ENCODE measurements at places on chromosomes 2 and 18.

DNA sequence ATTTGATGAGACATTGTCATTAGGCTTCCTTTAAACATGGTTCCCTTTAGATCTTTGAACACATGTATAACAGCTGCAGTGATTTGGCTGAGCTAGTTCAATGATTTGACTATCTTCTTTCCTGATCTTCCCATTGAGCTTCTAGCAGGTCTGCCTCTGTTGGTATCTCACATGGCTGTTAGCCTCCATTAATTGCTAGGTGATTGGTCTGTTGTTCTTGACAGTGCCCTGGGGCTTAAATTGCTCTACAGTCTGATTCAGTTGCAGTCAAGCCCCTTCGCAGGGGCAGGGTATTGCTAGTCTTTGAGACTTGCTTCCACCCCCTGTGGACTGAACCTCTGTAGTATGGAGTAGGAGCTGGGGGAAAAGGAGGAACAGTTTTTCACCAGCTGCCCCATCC lies 24.1 kb downstream of the SKA1 start:
- H3K27me3 ChIP-seq, result peaks cover 44% of the 10 kb centered on the region
- H3K4me1 ChIP-seq, result peaks cover 7% of the 10 kb centered on the region
- H3K27ac ChIP-seq, result no peak overlapping the region
- peaks cover 4% of the 10 kb centered on the region for H3K36me3 ChIP-seq

DNA sequence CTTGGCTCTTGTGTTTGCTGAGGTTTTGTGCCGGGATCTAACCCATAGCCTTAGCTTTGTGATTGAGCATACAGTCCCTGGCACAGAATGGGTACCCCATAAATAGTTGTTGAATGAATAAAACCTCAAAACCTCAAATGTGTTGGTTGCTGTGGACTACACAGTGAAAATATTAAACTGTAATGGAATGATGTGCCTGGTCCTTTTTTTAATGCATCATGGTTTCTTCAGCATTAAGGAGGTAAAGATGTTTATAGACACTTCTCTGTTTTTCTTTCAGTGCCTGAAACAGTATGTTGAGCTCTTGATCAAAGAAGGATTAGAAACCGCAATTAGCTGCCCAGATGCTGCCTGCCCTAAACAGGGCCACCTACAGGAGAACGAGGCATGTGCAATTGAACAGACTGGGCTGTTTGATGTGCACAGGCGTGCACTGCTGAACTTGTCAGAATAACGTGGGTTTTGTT lies 97.0 kb downstream of the RNF144A start:
- peaks cover 9% of the 10 kb centered on the region for H3K36me3 ChIP-seq
- H3K4me3 ChIP-seq, result no peak overlapping the region

DNA sequence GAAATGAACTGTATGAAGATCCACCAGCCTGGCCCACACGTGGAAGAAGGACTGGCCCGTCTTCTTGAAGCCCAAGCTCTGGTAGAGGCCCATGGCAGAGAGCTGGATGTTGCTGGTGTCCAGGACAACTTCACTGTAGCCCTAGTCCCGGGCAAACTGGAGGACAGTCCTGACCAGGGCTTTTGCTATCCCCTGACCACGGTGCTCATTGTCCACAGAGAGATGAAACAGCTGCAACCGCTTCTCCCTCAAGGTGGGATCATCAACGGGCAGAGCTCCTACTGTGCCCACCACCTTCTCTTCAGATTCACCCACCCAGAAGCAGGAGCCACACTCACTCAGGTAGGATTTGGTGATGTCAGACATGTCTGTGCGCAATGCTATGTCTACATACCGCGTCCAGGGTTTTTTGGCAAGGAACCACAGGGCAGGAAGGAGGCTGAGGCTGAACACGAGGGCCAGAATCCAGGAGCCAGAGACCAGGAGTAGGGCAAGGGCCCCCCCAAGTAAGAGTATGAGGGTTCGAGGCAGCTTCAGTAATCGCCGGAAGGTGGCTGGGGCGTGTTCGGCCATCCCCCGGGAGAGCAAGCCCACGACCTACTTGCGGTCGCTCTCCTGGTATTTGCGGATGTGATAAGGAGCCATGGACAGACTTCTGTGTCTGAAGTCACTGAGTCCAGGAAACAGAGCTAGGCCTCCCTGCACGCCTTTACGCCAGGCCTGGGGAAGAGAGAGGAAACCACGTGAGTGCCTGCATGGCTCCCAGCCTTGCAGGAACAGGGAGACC lies 36.3 kb downstream of the TPRKB start:
- no peaks in the 10 kb centered on the region for H3K4me1 ChIP-seq
- no peak overlapping the region for H3K4me3 ChIP-seq
- DNase-seq, result no peak
- H3K27ac ChIP-seq, result no peak overlapping the region

DNA sequence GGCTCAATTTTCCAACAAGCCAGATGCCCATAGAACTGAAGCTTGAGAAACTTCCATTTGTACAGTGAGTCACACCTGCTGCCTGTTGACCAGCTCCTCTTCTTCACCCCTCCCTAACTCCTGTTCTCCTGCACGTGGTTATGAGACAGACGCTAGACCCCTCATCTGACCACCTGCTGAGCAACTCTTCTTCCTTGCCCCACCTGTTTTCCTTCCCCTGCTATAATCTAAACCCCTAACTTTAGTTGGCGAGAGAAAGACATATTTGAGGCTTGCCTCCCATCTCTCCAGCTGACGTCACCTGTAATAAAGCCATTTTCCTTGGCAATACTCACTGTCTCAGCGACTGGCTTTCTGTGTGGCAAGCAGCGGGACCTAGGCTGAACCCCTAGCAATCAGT lies 22.3 kb upstream of the ITM2C start:
- H3K27ac ChIP-seq, result no peak overlapping the region
- H3K36me3 ChIP-seq, result no peaks in the 10 kb centered on the region
- peaks cover 6% of the 10 kb centered on the region for H3K4me1 ChIP-seq
- H3K27me3 ChIP-seq, result peaks cover 9% of the 10 kb centered on the region
- no peak overlapping the region for H3K4me3 ChIP-seq
- no peak for DNase-seq

DNA sequence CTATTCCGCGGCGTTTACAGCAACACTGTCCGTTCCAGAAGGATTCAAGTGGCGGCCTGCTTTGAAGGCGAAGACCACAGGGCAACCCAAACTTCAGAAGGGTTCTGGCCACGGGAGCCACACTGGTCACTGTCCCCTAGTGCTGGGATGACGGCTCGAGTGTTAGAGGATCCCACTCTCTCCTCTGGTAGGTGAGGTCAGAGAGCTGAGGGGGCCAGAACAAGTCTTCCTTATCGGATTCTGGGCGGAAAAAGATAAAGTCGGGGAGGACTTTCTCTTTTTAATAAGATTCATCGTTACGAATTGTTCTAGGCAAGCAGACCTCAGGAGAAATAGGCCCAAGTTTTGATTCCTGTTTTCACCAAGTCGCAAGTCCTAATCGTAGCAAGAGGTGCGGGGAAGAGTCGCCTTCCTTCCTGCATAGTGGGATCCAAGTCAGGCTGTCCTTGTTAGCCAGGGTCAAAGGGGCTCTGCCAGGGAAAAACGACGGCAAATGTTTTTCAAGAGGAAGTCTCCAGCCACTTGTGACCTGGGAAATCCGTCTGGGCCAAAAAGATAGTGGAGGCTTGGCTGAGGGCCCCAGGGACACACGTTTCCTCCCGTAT lies 864 bp upstream of the MYL12A start:
- peak overlapping the region; percentile 98 for H3K27ac ChIP-seq
- H3K4me3 ChIP-seq, result peak overlapping the region; percentile 94
- peaks cover 36% of the 10 kb centered on the region for H3K4me1 ChIP-seq
- H3K36me3 ChIP-seq, result peaks cover 36% of the 10 kb centered on the region
- DNase-seq, result peak; percentile 34
- no peaks in the 10 kb centered on the region for H3K27me3 ChIP-seq

DNA sequence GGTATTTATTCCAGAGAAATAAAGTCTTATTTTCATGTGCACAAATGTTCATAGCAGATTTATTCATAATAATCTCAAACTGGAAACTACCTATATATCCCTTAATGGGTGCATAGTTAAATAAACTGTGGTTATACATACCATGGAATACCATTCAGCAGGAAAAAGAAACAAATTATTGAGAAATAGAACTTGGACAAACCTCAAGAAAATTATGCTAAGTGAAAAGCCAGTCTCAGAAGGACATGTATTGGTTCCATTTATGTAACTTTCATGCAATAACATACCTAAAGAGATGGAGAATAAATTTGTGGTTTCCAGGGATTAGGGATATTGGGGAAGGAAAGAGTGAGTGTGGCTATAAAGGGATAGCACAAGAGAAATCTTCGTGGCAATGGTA lies 452.6 kb downstream of the SETBP1 start:
- no peaks in the 10 kb centered on the region for H3K4me1 ChIP-seq
- H3K36me3 ChIP-seq, result no peaks in the 10 kb centered on the region
- H3K27me3 ChIP-seq, result peaks cover 9% of the 10 kb centered on the region
- DNase-seq, result no peak

Data from activated CD8-positive, alpha-beta T cell treated with anti-CD3 and anti-CD28 coated beads for 36 hours (primary cell).